ENCODE measurements at places on chromosomes 6 and 20.

DNA sequence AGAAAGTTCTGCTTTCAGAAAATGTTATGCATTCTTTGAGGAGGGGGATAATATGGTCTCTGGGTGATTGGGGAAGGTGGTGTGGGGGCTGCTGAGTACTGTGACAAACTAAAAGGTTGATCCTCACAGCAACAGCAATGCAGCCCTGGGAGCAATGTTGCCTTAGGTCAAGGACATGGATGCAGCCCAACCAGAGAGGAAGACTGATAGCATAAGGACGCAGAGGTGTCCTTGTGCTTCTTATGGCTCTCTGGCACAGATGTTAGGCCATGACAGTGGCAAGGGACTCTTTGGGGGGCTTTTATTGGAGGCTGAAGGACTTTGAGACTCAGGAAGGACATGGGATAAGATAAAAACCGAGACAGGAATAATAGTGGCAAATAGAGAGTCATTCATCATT is 186.2 kb upstream of the PHACTR1 start:
- no peak for DNase-seq

- no peak for DNase-seq
These were observed 375.5 kb downstream of the PKHD1 start for GRCh38 chr6:51711876-51712275.

- no peak for DNase-seq
These were observed 232.5 kb upstream of the ASCC3 start for GRCh38 chr6:101113468-101114260.

GRCh38 chr20:35447082-35447789 is 8.2 kb upstream of the CEP250 start:
- DNase-seq = peak; percentile 32

GRCh38 chr20:63791497-63792156 is 39.4 kb downstream of the ZBTB46 start:
- no peak for DNase-seq

DNA sequence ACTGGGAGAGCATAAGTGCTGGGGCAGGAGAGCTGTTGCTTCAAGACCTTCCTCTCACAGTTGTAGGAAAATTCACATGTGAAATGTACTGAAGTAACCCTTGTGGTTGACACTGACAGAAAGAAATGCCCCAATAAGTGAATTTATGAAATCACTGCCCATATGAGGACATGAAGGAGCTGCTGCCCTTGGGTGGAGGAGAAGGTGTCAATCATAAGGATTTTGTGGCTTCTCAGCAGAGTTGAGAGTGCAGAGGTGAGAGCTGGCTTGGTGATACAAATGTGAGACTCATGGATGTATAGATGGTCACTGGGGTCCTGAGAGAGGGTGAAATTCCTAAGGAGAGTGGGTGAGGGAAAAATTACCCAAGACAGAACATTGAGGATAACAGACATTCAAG is 33.9 kb upstream of the CMTR1 start:
- DNase-seq = no peak

GRCh38 chr6:113855500-113856374 is 1.4 kb upstream of the MARCKS start:
- DNase-seq = no peak

GRCh38 chr6:99036672-99037071 is 88.9 kb upstream of the FBXL4 start:
- DNase-seq = no peak

- no peak for DNase-seq
These were observed 134.2 kb upstream of the EYA4 start for GRCh38 chr6:133106934-133107333.

GRCh38 chr20:32517518-32517873 is 67.6 kb downstream of the NOL4L start:
- DNase-seq = no peak

GRCh38 chr6:35367646-35368037 is 25.3 kb downstream of the PPARD start:
- no peak for DNase-seq

DNA sequence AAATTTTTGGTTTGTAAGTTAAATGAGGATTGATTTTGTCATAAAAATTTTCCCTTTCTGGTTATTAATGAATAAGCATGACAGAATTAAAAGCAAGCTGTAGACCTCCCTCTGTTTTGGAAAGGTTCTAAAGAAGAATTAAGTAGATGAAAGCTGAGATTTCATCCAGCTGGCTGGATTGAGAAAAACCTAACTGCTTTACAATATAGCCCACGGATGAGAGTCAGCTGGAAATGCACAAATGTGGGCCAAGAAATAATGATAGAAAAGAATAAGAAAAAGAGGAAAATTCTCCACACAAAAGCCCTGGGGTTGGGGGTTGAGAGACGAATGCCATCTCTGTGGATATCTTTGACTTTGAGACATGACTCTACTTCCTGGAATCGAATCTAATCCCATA is 631.6 kb downstream of the HDGFL1 start:
- no peak for DNase-seq

DNA sequence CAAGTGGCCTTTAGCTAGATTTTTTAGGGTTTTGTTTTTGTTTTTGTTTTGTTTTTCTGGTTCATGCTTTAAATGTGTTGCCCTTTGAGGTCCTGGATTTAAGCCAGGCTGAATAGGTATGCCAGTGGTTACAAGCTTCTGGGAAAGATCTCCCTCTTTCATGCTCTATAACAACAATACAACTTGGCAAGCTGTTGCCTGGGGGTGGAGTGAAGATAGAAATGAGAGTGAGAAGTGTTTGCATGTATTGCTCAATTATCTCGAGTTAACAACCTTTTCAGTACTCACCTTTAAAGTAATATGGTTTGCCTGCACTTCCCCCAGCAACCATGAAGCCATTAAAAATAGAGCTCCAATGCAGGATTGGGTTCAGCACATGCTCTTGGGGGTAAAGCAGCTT is 19.2 kb upstream of the HAO1 start:
- no peak for DNase-seq

DNA sequence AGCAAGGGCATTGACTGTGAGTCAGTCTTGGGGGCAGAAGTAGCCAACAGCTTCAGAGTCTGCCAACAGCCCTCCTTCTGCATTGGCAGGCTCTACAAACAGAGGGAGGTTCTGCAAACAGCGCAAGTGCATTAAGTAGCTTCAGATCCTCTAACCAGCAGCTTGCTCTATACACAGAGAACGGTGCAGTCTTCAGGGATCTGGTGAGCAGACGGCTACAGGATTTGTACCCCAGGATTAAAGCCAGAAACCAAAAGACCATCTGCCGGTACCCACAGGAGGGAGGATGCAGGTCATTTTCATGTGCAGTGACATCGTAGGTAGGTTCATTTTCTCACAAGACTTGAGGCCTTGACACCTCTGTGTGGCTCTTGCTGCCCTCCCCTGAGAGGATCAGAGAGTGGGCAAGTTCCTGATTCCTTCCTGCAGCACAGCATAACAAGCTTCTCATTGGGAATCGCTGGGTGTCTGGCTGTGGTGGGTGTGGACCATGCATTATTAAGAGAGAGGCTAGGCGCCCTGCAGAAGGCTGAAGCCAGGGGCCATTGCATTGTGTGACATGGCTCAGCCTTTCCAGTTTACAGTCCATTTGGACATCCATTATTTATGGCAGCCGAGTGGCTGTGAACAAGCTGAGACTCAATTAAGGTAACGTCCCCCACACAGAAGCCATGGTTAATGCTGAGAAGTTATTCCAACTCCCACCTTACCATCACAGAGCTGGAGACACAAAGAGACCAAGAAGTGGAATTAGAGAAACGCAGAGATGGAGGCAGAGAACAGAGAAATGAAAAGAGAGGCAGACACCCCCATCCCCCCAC is 250.0 kb downstream of the LRFN2 start:
- DNase-seq = no peak

DNA sequence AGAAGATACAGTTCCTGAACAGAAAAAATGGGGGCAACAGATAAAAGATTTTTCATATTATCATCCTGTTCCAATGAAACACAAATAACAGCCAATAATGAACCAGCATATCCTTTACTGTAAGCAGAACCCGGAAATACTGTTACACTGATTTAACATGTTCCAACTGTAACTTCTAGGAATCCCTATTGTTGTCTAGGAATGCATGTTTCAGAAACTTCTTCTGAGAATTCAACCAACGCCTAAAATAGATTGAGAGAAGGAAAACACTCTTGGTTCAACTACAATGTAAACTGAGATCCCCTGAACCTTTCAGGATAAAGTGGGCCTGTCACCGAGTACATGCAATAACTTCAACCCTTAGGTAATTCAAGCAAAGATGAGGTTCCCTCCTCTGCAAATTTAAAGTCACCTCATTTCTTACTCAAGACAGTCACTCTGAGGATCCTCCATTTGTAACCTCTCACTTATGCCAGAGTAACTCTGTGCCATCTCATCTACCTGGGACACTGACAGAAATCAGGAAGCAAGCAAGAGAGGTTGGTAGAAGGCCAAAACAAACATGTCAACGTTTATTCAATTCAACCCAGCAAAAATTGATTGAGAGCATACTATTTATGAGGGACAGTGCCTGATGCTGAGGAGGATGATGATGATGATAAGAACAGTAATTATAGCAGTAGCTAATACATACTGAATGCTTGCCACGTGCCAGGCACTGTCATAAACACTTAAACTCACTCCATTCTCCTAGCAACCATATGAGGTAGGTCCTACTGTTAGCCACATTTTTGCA is 14.1 kb downstream of the UBE3D start:
- DNase-seq = no peak

GRCh38 chr20:15857173-15857784 is 716.0 kb downstream of the KIF16B start:
- DNase-seq = no peak

DNA sequence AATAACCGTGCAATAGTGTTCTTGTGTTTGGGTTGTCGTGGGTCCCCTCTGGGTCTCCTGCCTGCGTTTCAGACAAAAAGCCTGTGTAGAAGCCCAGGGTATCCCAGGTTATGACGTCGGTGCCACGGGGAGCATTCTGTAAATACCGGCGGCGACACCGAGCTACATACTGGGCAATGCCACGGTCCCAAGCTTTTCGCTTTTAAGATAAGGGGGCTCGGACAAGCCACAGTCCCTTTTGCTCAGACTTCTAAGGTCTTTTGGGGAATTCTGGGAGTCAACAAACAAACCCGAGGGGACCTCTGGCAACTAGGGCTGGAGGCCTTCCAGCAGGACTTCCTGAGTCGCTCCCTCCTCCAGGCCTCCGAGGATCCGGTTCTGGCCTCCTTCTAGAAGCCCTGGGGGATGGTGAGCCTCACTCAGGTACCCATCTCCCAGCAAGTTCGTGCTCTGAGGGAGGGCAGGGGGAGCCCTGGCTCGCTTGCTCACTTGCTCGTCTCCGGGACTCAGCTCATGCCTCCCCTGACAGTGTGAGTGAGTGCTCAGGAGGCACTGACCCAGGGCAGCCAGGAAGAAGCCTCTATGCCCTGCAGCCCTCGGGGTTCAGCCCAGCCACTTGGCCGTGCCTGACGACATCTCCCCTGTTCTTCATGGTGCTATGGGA is 62.4 kb upstream of the MRPS10 start:
- no peak for DNase-seq

DNA sequence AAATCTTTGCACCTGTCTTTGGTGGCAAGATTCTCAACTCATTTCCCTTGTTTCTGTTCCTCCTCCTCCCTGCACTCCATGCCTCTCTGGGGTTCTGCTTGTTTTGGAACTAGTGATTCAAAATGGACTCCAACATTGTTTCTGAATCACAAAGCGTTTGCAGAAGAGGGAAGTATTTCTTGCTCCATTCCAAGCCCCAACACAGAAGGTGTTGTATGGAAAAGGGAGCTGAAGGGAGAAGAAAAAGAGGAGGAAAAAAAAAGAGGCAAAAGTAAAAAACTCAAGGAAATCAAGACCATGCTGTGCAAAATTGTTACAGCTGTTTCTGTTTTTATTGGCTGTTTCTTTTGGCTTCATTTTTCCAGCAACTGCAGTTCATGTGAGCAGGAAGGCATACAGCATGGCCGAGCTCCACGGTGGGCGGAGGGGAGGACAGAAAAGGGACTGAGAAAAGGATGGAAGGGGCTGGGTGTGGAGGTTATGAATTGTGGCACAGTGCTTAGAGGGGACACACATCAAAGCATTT is 66.9 kb upstream of the PRL start:
- DNase-seq = no peak

GRCh38 chr6:50962213-50962759 is 143.6 kb downstream of the TFAP2B start:
- no peak for DNase-seq

- DNase-seq = no peak
These were observed 121.9 kb upstream of the ZFP64 start for GRCh38 chr20:52313341-52313963.

DNA sequence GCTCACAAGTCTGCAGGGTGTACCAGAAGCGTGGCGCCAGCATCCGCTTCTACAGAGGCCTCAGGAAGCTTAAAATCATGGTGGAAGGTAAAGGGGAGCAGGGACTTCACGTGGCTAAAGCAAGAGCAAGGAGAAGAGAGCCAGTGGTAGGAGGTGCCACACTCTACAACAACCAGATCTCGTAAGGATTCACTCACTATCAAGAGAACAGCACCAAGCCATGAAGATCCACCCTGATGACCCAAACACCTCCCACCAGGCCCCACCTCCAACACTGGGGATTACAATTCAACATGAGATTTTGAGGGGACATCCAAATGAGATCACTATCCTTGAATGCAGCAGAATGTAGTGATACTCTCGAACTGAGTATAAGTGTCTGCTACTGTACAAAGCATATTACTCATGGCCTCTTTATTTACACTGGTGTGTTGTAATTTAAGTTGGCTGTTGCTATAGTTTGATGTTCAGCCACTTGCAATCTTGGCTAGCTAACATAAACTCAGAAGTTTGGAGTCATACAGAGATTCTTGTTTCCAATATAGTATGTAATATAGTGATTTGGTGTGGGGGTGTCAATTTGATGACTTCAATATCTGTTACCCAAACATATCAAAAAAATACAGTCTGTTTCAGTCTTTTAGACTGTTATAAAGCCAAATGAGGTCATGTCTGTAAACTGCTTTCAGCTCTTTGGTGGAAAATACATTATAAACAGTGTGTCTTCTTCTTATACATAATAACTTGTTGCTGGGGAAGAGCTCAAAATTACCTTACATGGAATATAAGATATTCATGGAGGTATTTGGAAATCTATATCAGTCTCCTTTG is 39.4 kb upstream of the MYLIP start:
- DNase-seq = no peak

- no peak for DNase-seq
These were observed 214.3 kb upstream of the CDYL start for GRCh38 chr6:4561773-4562400.

- no peak for DNase-seq
These were observed 20.5 kb downstream of the BCAS4 start for GRCh38 chr20:50815162-50815989.

DNA sequence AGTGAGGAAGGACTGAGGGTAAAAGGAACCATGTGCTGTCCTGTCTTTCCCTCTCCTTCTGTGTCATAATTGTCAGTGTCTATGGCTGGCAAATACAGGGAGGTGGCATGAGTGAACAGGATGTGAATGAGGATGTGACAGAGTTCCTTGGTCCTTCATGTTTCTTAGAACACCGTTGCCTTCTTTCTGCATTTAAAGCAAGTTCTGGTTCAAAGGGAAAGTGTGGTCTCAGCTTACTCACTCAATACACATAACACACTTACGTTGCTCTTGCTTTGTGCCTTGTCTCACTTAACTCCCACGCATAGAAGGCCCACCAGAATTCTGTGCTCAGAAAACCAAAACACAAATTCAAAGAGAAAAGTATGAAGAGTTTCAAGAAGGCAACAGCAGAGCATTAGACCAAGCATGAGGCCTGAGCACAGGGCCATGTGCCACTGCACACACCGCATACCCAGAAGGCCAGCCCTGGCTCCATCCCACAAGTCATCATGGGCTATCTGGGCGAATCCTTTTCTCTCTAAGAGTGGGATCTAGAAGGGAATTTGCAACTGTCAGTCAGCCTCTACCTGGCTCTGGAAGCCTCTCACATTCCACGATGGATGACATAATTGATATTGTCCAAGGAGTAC is 38.9 kb upstream of the SAYSD1 start:
- DNase-seq = no peak
